ENCODE measurements at places on chromosomes 3 and 15.

DNA sequence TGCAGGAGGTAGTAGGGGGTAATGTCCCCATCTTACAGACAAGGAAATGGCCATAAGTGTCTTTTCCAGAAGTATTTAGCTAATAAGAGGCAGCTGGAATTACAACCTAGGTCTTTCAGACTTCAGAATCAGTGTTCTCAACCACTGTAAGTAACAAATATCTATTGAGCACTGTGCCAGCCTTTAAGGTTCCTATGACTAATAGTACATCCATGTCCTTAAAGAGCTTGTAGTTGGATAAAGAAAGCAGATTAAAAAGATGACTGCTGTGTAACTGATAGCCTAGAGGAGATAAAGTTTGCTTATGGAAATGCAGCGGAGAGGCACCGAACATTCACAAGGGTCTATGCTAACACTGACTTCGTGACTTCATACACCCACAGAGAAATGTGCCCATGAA, 136.0 kb downstream of the KCNMB2 start:
- no peak for DNase-seq

GRCh38 chr3:30549600-30549999, 56.8 kb upstream of the TGFBR2 start:
- no peak for DNase-seq

- DNase-seq: no peak
These were observed 44.4 kb upstream of the RASA2 start for GRCh38 chr3:141442446-141442845.

- peak; percentile 47 for DNase-seq
These were observed 72.3 kb upstream of the GAP43 start for GRCh38 chr3:115551016-115551415.

DNA sequence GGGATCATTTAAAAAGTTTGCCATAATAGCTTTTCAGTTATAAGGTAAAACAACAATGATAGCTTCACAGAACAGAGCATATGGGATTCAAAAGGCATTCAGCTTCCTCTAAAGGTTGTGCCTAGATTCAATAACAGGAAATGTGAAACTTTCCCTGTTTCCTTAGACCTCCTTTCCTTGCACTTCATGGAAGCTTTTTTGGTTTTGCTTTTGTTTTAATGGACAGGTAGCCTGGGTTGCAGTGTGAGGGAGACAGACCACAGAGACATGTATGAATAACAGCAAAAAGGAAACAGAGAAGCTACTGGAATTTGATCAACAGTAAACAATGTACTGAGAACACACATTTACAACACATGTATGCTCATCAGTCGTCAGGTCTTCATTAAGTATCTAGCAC, 2.3 kb upstream of the TNFAIP8L3 start:
- DNase-seq: no peak

DNA sequence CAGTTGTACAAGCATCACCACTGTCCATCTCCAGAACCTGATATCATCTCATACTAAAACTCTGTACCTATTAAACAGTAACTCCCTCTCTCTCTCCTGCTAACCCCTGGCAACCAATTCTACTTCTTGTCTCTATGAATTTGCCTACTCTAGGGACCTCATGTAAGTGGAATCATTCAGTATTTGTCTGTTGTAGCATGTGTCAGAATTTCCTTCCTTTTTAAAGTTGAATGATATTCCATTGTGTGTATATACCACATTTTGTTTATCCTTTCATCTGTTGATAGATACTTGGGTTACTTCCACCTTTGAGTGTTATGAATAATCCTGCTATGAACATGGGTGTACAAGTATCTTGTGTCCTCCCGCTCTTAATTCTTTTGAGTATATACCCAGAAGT, 16.6 kb downstream of the ZNF592 start:
- no peak for DNase-seq

DNA sequence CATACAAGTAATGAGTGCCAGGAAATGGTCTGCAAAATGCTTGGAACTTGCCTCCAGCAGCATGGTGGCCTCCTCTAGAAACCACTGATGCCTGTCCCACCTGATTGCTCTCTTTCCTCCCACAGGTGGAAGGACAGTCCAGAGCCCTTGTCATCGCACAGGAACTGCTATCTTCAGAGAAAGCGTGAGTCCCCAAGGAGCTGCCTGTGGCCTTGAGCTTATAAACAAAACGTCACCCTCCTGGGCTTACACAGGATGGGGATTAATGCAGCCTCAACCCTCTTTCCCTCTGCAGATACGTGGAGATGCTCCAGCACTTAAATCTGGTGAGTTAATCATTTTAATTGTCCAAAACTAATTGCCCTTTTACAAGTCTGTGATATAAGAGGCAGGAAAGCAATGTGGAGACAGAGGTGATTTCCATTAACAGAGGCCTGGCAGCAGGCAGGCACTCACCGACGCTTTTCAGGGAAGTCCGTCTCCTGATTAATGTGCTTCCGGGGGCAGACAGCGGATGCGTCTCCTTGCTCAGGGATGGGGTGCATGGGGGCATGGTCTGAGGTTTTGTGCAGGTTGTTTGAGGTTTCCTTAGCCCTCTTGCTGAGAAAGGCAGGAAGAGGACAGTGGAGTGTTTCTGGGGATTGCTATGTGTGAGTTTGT, 61.8 kb downstream of the FGD5 start:
- no peak for DNase-seq

DNA sequence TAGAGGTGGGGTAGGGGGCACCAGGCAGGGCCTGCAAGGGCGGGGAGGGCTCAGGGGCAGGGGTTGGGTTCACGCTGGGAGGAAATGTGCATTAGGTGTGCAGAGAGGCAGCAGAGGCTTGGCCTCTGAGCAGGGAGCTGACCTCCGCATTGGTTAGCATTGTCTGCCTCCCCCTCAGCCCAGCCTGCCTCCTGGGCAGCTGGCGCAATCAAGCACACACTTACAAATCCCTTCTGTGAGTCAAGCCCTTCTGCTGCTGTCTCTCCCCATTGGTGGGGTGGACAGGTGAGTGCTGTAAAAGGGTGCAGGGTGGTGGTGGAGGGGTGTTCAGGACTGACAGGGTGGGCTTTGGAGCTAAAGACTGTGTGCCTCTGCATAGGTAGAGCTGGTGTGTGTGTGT, 9.3 kb downstream of the LOXL1 start:
- DNase-seq: no peak

- DNase-seq: peak; percentile 83
These were observed 872 bp downstream of the DLEC1 start for GRCh38 chr3:38039899-38040261.

GRCh38 chr3:127421943-127422662, 134.3 kb upstream of the PRR20G start:
- no peak for DNase-seq

GRCh38 chr3:175002732-175003143, 143.6 kb downstream of the NAALADL2 start:
- DNase-seq: no peak

DNA sequence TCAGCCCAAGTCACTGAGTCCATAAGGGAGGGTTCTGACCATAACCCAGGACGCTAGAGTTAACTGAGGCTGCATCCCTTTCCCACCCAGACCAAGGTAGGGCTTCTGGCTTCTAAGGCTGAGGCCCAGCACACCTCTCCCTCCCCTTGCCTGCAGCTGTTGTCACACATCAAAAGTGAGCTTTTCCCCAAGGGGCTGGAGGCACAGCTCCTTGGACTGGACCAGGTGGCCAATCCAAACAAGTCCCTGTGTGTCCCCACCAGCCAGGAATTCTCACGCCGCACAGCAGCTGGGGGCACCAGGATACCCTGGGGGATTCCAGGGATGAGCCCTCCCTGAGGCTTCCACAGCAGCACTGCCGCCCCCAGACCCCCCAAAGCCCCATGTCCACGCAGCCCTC, 22.3 kb upstream of the ISLR2 start:
- no peak for DNase-seq

GRCh38 chr3:180359061-180359952, 242.7 kb upstream of the TTC14 start:
- DNase-seq: no peak

GRCh38 chr15:83100097-83100646, 7.3 kb upstream of the TM6SF1 start:
- DNase-seq: no peak

GRCh38 chr3:125594125-125594524, 1.2 kb downstream of the OSBPL11 start:
- DNase-seq: peak; percentile 42

DNA sequence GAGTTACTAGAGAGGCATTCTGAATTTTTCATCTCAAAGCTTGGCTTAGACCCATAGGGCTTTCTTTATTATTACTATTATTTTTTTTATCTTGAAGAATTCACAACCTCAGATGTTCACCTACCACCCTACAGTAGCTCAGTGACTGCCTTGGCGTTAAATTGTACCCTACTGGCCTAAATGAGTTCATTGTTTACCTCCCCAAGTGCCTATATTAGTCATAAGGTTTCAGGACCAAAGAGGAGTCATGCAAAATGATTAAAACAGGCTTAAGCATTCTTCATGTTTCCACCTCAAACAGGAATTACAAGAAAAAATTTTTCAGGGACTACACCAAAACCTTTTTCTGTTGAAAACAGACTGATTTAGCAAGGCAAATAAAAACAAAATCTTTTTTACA, 751.5 kb downstream of the SQOR start:
- DNase-seq: no peak

GRCh38 chr15:67937153-67937761, 97.4 kb upstream of the RNU6-1 start:
- no peak for DNase-seq

DNA sequence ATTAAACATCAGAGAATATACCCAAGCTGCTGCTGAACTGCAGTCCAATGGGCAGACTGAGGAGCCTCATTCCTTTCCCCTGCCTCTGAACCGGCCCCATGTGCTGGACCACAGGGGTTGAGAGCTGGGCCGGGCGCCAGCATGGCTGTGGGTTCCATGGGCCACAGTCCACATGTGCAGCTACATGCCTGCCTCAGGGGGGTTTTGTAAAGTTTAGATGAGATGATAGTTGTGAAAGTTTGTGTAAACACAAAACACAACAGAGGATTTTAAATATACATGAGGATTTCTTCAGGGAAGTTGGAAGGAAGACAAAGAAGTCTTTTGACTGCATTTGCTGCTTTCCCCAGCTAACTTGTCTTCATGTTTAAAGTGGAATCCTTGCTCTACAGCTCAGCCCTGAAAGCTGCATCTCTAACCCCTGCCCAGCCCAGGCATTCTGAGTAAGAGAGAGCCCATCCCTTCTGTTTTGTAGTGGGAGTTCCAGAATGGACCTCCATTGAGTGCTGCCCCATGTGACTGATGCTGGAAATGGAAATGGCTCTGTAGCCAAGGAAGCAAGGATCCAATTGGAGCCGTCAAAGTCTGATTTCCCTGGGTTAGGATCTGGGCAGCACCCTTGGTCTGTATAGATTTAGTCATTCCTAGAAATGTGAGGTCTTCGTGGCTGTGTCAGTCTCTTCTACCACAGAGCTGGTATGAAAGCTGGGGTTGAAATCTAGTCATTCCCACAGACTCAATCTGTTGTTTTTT, 17.5 kb downstream of the SLC12A8 start:
- DNase-seq: no peak

DNA sequence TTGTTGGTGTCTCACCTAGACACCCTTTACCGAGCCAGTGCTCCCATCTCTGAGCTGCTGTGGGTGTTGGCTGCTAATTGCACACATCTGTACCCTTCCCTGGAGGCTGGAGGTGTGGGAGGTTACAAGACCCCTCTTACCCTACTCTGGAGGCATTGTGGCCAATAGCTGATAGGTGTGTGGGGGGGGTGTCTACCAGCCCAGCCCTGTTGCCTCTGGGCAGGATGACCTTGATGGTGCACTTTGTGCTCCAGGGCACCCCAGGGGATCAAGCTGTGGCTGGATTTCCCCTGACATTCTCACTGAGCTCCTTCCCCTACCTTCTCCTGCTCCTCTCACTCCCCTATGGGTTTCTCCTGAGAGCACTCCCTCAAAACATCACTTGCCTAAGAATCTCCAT, 104.7 kb upstream of the ADPGK start:
- no peak for DNase-seq

- DNase-seq: no peak
These were observed 471 bp downstream of the NKIRAS1 start for GRCh38 chr3:23916152-23916885.

- peak; percentile 33 for DNase-seq
These were observed 386.5 kb upstream of the PROK2 start for GRCh38 chr3:72171463-72171881.

DNA sequence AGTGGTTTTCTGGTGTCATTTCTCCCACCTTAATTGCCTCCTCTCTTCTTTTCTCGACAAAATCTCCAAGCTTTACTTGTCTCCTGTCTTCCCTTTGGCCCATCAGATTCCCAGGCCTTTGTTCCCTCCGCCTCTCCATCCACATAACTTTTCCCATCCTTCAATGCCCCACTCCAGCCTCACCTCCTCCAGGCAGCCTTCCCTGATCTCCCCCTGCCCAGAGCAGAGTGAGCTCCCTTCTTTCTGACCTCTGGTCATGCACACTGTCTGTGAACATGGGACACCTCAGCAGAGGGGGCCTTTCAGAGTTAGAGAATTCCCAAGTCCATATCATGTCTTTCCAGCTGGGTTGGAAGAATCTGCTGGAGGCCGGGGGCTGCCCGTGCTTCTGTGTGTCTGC, 14.6 kb upstream of the SSUH2 start:
- DNase-seq: no peak

DNA sequence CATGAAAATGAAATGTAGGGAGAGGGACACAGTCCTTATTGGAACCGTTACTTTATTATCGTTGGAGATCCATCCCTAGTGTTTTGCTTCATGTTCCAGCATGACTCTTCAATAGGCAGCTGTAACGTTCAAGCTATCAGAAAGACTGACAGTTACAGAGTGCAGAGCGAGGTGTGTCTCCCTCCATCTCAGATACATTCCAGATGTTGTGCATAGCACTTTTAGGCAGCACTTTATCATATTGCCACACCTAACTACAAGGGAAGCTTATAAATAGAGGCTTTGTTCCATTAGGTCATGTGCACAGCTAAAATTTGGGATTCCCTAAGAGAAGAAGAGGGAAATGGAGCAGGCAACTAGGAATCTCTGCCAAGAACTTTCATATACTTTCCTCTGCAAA, 1009.6 kb downstream of the ROBO2 start:
- no peak for DNase-seq

- no peak for DNase-seq
These were observed 64.7 kb downstream of the OXSM start for GRCh38 chr3:25854635-25855034.

- DNase-seq: no peak
These were observed 6.8 kb upstream of the LDHAL6B start for GRCh38 chr15:59199626-59200465.

DNA sequence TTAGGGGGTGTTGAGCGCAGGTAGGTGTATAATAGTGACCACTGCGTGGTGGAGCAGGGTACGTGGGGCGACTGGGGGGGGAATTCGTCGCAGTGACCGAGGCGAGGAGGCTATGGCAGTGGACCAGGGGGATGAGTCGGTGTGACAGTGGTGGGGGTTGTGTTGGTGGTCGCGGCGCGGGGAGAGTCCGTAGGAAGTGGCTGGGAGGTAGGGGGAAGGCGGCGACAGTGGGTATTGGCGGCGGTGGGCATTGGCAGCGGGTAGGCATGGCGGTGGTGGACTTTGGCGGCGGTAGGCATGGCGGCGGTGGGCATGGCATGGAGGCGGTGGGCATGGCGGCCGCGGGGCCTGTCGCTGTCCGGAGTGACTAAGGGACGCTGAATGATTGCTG, 739 bp downstream of the SNRPN start:
- no peak for DNase-seq

Measured in stomach (tissue), 19 donors.